ENCODE measurements at places on chromosomes 2 and 18.

- DNase-seq = peak; percentile 66
Measured at GRCh38 chr2:176419591-176420071, 150.4 kb downstream of the MTX2 start.

- DNase-seq = no peak
Measured at GRCh38 chr2:50624506-50624905, 407.4 kb downstream of the NRXN1 start.

- peak; percentile 81 for DNase-seq
Measured at GRCh38 chr2:195612611-195613495, 44.2 kb upstream of the SLC39A10 start.

- no peak for DNase-seq
Measured at GRCh38 chr2:172623249-172623965, 67.5 kb downstream of the PDK1 start.

DNA sequence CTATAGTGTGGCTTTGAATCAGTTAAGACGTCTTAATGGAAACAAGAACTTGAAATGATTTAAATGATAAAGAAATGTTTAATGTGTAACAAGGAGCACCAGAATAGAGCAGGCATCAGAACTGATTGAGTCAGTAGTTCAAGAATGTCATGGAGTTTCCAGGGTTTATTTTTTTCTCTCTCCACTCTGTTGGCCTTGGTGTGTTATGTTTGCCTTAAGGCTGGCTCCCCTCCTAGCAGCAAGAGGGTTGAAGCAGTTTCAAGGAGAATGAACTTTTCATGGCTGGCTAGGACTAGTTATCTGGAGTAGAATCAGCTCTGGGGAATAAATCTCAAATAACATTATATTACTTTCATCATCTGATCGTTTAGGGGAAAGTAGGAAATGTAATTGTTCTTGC lies 13.4 kb upstream of the GLS start:
- DNase-seq = no peak

- peak; percentile 58 for DNase-seq
Measured at GRCh38 chr2:26745609-26746327, 18.3 kb upstream of the SLC35F6 start.

GRCh38 chr18:49274188-49274714 lies 186.2 kb downstream of the DYM start:
- peak; percentile 15 for DNase-seq

- no peak for DNase-seq
Measured at GRCh38 chr2:67213270-67213670, 183.9 kb upstream of the ETAA1 start.

GRCh38 chr2:36476411-36476810 lies 120.8 kb downstream of the CRIM1 start:
- no peak for DNase-seq

DNA sequence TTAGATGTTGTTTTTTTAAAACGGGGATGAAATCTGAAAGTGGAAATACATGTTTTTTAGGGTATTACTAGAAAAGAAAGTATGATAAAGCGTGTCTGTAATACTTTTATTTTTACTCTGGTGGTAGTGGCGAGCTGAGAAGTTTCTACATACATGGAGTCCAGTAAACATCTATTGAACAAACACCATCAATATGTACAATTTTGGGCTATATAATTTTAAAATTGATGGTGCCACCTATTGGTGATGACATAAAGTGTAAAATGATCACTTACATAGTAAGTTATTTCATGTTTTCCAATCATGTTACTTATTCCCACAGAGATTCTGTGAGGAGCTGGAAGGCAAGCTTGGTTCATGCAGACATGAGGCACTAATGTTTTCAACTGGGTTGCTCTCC lies 31.5 kb upstream of the NFE2L2 start:
- peak; percentile 58 for DNase-seq

DNA sequence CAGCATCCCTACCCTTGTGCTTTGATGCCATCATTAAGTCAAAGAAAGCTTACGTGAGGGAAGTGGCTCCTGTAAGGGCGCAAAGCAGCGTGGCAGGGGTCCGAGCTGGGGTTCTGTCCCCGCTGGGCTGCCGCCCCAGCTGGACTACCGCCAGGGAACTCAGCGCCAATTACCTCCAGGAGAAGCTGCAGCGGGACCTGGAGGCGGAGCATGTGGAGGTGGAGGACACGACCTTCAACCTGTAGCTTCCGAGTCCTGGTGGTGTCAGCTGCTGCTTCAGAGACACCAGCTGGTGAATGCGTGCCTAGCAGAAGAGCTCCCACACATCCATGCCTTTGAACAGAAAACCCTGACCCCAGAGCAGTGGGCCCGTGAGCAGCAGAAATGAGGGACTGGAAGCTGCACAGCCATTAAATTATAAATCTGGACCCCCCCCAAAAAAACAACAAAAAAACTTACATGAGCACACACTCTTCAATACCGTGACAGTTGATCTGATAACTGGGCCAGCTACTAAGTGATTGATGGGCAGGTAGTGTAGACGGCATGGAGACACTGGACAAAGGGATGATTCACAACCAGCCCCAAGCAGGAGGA lies 20.1 kb upstream of the YES1 start:
- DNase-seq = no peak

- peak; percentile 54 for DNase-seq
Measured at GRCh38 chr2:246489-247144, 17.2 kb downstream of the SH3YL1 start.

DNA sequence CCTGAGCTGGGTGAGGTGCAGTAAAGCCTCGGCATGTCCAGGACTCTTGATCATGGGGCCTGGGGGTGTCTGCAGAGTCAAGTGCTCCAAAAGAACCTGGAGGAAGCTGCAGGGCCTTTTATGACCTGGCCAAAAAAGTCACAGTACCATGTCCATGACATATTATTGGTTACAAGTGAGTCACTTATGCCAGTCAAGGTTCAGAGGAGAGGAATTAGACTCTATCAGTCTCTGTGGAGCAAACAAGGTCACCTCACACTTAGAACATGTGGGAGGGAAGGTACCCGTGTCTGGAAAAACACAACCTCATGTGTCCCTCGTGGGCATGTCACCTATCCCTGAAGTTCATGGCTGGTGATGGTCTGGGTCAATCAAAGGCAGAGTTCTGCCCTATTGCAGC lies 465.7 kb downstream of the FBXO15 start:
- DNase-seq = no peak

DNA sequence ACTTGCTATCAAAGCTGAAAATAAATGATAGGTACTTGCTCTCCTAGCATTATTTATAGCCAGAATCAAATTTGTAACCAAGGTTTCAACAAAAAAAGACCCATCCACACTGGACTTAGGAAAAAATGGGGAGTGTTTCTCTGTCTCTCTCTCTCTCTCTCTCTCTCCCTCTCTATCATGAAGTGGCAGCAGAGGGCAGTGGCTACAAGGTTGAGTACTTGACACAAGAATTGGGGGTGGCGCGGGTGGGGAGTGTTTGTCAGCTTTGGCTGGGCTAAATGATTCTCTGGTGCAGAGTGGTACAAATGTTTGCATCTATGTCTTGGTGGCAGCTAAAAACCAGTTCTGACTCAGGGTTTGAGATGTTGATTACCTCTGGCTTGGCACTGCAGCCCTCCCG lies 85.0 kb downstream of the RBM43 start:
- DNase-seq = no peak

DNA sequence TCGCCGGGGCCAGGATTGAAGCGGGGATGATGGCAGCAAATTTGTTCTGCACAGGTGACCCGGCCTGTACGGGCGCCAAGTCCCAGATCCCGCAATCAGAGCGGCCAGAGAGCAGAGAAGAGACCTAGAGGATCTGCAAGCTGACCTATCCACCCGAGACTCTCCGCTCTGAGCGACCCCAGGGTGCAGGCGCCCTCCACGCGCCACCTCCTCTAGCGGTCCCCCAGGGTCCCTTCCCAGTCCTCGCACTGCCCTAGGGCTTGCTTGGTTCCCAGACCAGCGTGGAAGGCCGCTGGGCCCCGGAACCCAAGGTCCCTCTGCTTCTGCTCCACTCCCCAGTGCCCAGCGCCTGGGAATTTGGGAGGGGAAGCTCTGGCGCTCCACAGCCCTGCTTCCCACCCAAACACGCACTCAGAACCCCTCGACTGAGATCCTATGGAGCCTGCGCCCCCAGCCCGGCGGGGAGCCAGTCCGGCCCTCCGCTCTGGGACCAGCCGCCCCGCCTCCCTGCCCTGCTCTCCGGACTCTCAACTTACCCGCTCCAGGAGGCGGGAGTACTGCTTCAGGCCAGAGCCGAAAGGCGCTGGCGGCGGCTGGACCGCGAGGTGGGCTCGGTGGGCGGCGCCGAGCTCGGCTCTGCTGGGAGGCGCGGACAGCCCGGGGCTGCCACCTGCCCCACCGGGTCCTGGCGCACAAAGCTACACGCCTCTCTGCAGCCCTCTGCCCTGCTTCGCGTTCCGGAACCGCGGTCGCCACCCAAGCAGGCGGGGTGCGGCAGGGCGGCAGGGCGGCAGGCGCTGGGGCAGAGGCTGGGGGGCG lies 3.0 kb upstream of the SIX3 start:
- DNase-seq = no peak

Data from bronchial epithelial cell (primary cell).